Activated CD8-positive, alpha-beta memory T cell treated with anti-CD3 and anti-CD28 coated beads for 48 hours (primary cell): ENCODE measurements at places on chromosomes 4 and X.

DNA sequence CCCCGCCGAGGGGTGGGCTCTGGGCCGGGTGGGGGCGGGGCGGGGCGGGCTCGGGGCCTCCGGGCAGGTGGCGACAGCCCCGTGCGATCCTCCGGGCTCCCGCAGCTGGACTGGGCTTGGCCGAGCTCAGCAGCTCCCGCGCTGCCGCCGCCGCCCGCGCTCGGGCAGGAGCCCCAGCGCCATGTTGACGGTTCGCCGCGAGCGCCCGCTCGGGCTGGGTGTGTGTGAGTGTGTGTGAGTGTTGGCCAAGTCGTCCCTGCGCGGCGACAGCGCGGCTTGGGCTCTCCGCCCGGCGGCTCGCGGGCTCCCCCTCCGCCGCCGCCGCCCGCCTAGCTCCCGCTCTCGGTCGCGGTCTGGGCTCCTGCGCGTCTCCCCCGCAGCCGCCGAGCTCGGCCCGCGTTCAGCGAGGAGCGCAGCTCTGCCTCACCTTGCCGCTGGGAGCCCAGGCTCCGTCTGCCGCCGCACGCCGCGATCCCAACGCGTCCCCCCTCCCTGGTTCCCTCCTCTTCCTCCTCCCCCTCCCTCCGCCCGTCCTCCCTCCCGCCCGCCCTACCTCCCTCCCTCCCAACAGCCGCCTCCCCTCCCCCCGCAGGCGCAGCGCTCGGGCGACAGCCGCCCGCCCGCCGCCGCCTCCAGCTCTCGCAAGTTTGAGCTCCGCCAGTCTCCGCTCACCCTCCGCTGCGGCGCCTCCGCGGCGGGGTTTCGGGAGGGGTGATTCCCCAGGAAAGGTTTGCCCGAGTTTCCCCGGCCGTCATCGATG is at the start of gene BCOR:
TSS of gene BCOR (minus strand) at position 455 of the 760 bp plus-strand sequence. CDS start 20,029 bp downstream, outside the sequence.
- DNase-seq = no peak

DNA sequence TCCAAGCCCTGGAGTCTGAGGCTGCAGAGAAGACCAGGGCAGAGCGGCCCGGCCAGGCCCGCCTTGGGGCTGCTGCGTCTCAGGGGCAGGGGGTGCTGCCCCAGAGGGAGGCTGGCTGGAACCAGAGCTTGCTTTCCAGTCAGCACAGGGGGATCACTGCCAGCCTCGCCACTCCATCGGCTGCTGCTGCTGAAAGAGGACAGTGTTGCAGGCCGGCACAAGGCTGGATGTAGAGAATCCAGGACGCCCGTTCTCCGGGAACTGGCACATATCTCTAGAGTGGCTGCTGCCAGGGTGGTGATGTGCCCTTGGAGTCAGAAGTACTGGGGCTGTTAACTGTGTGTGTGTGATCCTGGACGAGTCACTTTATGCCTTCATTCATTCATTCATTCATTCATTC is 31.9 kb upstream of the SORCS2 start:
- no peak for DNase-seq

DNA sequence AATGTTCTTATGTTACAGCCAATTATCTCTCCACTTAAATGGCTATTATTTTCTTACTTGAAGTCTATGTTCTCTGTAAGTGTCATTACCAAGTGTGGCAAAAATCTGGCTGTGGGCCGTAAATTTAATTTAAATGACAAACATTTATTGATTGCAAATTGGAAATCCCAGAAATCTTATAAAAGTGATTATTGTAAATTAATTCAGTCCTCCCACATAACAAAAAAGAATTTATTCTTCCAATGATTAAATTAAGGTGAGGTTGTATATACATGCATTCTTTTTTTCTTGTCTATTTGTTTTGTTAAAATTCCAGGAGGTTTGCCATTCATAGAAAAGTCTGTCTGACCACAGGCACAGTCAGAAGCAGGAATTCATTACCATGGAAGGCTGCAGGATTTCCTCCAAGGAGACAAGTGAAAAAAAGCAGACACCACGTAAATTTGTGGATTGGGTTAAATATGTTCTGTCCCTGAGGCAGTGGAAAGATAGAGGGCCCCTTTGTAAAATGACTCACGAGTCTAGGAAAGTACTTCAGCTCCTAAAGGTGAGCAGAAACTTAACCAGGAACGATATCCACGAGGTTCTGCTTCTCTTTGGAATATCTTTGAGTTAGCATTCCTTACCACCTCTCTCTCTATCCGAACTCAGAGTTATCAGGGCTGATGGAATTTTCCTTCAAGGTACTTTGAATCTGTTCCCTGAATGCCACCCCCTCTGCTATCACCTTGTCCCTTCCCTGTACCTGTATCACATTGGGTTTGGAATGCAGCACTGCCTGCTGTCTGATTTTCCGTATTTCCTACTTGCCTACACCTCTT is 10.7 kb downstream of the PPARGC1A start:
- no peak for DNase-seq

DNA sequence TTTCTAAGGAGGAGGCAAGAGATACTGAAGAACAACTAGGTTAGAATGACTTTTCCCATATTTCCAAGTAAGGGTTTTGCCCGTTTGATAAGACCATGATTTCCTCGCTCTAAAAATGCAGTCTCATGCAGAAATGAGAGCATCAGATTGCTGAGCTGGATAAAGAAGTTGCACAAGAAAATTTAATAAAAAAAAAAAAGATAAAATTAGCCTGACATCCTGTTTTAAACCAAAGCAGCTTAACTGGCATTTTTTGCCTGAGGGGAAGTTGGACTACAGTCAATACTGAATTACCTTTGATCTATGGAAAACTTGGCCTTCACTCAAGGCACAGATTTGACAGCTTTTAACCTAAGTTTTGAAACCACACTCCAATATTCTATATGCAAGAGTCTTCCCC is 208.4 kb downstream of the GASK1B start:
- no peak for DNase-seq

DNA sequence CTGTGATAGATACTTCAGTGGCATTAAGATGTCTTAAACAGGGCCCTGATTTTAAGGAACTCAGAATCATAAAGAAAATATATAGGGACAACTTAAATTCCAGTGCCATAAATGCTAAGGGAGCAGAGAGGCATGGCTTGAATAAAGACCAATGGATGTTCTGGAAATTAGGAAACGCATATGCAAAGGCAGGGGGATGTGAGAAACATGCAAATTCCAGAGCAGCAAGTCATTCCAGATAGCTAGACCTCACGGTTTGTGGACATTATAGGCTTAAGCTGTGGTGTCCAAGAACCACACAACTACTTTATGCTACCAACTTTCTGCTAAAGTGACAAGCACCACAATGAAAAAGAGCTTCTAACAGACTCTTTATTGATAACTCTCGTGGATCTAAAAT is 132.6 kb upstream of the ANK2 start:
- no peak for DNase-seq

- no peak for DNase-seq
Measured at GRCh38 chr4:1831331-1831730, 24.6 kb downstream of the LETM1 start.

DNA sequence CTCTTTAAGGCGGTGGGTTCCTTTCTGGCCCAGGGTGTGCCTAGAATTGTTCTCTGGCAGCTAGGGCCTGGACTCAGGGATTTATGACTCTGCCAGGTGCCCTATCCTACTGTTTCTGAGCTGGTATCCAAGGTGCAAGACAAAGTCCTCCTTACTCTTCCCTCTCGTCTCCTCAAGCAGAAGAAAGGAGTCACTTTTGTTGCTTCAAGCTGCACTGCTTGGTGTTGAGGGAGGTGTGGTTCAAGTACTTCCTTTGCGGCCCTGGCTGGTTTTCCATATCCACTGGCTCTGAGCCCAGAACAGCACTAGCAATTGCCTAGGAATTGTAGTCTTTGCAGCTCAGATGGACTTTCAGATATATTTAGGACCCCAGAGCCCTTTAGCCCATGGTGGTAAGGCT is 39.3 kb downstream of the RTL3 start:
- DNase-seq = no peak

- DNase-seq = no peak
Measured at GRCh38 chr4:167196344-167197012, 37.8 kb downstream of the SPOCK3 start.

DNA sequence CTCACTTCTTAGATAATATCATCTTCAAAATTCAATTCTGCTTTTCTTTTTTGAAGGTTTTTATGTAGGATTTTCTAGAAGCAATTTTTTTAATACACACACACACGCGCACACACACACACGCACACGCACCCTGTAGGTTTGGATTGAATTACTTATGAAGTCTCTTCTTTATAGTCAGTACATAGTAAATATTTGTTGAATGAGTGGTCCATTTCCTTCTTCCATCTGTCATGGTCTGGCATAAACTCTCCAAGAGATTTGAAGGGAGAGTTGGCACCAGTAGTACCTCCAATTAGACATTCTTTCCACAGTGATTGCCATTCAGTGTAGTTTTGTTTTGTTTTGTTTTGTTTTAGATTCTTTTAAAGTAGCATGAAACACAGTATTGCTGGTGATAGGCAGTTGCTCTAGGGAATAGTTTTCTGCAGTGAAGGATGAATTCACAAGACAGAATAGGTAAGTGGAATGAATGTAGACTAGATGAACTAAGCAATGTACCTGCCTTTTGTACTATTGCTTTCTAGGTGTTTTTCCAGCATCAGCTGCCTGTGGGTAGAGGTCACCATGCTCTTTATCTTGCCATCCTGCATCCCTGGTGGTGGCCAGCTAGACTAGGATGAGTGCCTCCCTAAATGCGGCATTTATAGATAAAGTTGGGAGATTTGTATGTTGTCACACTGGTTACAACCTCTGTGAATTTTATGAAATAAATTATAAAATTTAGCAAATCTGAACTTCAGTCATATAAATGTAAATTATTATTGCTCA is 20.5 kb downstream of the PDLIM5 start:
- no peak for DNase-seq

GRCh38 chr4:39712819-39713607 is 15.1 kb downstream of the UBE2K start:
- DNase-seq = no peak

DNA sequence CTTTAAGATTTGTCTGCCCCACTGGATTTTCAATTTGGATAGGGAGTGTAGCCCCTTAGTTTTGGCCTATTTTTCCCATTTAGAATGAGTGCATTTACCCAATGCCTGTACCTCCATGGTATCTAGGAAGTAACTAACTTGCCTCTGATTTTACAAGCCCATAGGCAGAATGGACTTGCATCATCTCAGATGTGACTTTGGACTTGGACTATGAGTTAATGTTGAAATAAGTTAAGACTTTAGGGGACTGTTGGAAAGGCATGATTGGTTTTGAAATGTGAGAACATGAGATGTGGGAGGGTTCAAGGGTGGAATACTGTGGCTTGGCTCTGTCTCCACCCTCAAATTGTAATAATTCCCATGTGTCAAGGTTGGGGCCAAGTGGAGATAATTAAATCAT is 2480.2 kb downstream of the PCDH7 start:
- no peak for DNase-seq

GRCh38 chr4:145822581-145822980 is 116.0 kb downstream of the ZNF827 start:
- DNase-seq = no peak

DNA sequence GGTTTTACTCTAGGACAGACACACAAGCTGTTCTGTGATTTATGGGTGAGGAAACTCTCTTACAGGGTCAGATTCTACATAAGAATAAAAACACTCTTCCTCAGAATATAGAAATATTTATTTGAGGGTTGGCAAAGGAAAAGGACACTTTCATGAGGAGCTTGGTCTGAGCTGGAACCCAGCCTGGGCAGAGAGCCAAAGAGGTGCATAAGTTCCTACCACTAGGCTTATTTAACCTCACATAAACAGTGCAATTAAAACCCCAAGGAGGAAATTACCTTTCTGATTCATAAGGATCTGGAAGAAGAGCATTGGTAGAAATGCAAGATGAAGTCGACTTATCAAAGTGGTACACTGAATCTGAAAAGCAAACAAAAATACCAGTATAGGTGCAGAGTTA is 32.9 kb downstream of the SETD7 start:
- DNase-seq = no peak

- DNase-seq = no peak
Measured at GRCh38 chrX:119757646-119757978, 776 bp upstream of the SOWAHD start.

GRCh38 chr4:185467101-185467500 is 4.4 kb downstream of the CCDC110 start:
- DNase-seq = no peak

- no peak for DNase-seq
Measured at GRCh38 chr4:75189711-75190335, 256.9 kb downstream of the PARM1 start.

DNA sequence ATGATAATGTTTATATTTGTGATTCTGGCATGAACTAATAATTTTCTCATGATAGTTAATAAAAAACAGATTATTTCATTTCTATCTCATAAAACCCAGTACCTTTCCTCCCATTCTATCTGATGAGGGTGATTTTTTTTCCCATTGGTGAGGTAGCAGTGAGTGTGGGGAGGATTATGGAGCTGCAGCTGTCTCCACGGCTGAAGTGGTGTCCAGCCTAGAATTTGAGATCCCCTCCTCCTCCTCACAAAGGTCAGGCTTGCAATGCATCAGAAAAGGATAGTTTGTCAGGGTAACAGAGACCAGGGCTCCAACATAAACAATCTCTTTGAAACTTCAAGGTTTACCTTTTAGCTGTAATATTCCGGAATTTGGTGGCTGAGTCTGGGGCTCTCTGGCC is 60.9 kb downstream of the C4orf51 start:
- DNase-seq = no peak

DNA sequence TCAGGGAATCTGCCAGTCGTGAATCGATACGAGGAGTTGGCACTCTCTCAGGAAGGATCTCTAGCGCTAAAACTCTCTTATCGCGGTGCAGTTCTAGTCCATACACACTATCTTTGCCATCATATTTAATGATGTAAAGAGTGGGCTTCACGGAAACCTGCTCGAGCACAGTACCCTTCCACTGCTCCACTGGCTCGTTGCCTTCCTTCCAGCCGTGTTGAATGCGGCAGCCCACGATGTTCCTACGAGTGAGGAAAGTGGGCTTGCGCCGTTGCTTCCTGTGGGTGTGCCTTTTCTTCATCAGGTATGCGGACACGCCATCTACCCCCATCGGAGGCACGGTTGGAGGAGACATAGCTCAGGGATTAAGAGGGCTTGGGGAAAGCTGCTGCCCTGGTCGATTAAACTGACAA is 661 bp downstream of the SPIN4 start:
- no peak for DNase-seq

DNA sequence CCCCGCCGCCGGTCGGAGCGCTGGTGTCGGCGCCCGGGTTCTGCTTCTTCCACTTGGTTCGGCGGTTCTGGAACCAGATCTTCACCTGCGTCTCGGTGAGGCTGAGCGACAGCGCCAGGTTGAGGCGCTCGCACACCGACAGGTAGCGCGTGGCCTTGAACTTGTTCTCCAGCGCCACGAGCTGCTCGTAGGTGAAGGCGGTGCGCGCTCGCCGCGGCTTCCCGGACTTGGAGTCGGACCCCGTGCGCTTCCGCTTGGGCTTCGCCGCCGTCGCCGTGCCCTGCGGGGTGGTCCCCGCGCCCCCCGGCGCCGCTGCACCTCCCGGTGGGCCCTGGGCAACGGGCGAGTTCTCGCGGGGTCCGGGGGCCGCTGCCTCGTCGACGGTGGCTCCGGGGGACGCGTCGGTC is 3.1 kb downstream of the NKX1-1 start:
- no peak for DNase-seq
